Tibial nerve (tissue), 4 donors: ENCODE measurements at places on chromosomes 1 and 21.

DNA sequence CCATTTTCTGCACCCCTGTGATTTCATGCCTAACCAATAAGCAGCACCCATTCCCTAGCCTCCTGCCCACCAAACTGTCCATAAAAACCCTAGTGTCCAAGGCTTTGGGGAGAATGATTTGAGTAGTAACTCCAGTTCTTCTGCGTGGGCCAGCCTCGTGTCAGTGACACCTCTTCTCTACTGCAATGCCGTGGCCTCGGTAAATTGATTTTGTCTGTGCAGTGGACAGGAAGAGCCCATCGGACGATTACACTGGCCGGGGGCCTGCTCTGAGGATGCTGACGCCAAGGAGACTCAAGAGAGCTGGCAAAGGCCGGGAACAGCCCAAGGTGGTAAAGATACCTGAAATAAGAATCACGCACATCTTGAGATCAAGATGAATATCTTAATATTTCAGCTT lies 29.3 kb downstream of the RSPH1 start:
- H3K27ac ChIP-seq: no peak overlapping the region
- H3K27me3 ChIP-seq: no peaks in the 10 kb centered on the region
- no peaks in the 10 kb centered on the region for H3K4me1 ChIP-seq
- no peak overlapping the region for H3K4me3 ChIP-seq

- H3K36me3 ChIP-seq: no peaks in the 10 kb centered on the region
- no peak for DNase-seq
- H3K4me1 ChIP-seq: no peaks in the 10 kb centered on the region
- H3K27me3 ChIP-seq: no peaks in the 10 kb centered on the region
Measured at GRCh38 chr1:5565281-5566125, 426.7 kb downstream of the NPHP4 start.

GRCh38 chr1:93304716-93305138 lies 41.0 kb upstream of the DR1 start:
- H3K4me3 ChIP-seq: no peak overlapping the region
- H3K4me1 ChIP-seq: no peaks in the 10 kb centered on the region
- peaks cover 45% of the 10 kb centered on the region for H3K36me3 ChIP-seq
- no peak overlapping the region for H3K27ac ChIP-seq

GRCh38 chr1:42739753-42740700 lies at the start of gene CLDN19:
Gene CLDN19, minus strand, starts transcription at chr1:42740236. Its CDS starts 173 bp downstream, at chr1:42740063.
- peak within 1 kb of the TSS; percentile 33 for H3K4me3 ChIP-seq
- H3K36me3 ChIP-seq: no peaks in the 10 kb centered on the region
- peaks cover 62% of the 10 kb centered on the region for H3K4me1 ChIP-seq

GRCh38 chr21:43965911-43966585 lies 46.1 kb upstream of the TRAPPC10 start:
- no peak for DNase-seq
- H3K4me3 ChIP-seq: no peak overlapping the region
- no peaks in the 10 kb centered on the region for H3K27me3 ChIP-seq
- H3K36me3 ChIP-seq: peaks cover 18% of the 10 kb centered on the region
- no peak overlapping the region for H3K27ac ChIP-seq
- H3K4me1 ChIP-seq: no peaks in the 10 kb centered on the region

DNA sequence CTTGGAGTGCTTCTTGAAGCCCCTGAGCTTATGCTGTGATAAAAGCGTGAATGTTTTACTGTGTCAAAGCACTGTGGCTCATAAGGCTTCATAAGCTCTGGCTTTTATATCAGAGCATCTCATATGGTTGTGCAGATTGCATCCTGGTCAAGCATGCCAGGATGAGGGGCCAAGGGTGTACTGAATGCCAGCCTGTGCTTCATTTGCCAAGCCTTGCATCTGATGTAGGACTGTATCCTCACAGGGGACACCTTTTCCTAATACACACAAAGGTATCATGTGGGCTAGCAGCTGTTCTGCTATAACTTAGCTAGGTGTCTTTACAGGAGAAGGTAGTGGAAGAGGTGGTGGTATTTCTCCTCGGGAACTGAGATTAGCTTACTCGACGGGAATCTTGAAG lies 134.7 kb downstream of the ST6GALNAC3 start:
- no peaks in the 10 kb centered on the region for H3K4me1 ChIP-seq
- H3K4me3 ChIP-seq: no peak overlapping the region
- no peaks in the 10 kb centered on the region for H3K36me3 ChIP-seq
- no peaks in the 10 kb centered on the region for H3K27me3 ChIP-seq
- DNase-seq: no peak

GRCh38 chr1:228267962-228268880 lies 60.4 kb downstream of the OBSCN start:
- no peaks in the 10 kb centered on the region for H3K4me1 ChIP-seq
- no peak overlapping the region for H3K4me3 ChIP-seq
- no peak for DNase-seq
- no peaks in the 10 kb centered on the region for H3K36me3 ChIP-seq

DNA sequence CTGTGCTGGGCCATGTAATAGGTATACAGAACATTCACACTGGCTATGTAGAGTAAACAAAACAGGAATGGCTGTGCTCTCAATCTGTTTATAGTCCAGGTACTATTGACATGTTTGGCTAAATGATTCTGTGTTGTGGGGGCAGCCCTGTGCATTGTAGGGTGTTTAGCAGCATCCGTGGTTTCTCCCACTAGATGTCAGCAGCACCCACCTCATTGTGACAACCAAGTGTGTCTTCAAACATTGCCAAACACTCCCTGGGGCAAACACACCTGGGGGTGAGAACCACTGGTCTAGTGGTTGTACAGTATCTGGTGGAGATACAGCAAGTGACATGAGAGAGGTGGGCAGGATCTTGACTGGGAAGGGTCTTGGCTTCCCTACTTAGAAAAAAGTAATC lies 80.4 kb upstream of the SPATA6 start:
- no peak overlapping the region for H3K27ac ChIP-seq
- H3K36me3 ChIP-seq: no peaks in the 10 kb centered on the region
- H3K4me3 ChIP-seq: no peak overlapping the region

DNA sequence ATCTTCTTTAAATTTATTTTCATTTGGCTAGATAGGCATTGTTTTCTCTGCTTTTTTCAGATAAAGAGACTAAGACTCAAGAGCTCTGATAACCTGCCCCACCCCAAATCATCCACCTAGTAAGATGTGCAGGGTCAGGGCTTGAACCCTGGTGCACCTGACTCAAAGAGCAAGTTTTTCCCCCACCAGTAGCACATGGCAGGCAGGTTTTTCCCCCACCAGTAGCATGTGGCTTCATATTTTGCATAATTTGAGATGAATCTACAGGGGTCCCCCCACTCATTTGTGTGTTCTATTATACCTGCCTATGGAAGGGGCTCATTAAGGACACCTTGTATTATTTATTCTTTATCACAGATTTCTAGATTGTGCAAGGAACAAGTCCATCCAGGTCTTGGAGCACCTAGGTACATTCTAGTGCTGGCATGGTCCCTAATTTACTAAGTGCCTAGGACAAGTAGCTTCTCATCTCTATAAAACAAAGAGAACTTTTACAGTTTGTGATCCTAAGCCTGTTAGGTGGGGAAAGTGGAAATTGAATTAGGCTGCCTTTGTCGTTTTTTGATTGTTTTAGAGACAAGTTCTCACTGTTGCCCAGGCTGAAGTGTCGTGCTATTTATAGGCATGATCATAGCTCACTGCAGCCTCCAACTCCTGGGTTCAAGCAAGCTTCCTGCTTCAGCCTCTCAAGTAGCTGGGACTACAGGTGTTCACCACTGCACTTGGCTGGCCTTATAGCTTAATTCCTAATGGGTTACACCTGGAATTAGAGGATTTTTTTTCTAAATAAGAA lies 13.2 kb upstream of the CTSE start:
- H3K4me1 ChIP-seq: no peaks in the 10 kb centered on the region
- H3K4me3 ChIP-seq: no peak overlapping the region
- no peaks in the 10 kb centered on the region for H3K27me3 ChIP-seq
- H3K27ac ChIP-seq: peak overlapping the region; percentile 40
- DNase-seq: no peak
- no peaks in the 10 kb centered on the region for H3K36me3 ChIP-seq

GRCh38 chr1:190616235-190616634 lies 138.6 kb upstream of the BRINP3 start:
- no peaks in the 10 kb centered on the region for H3K27me3 ChIP-seq
- H3K4me1 ChIP-seq: no peaks in the 10 kb centered on the region
- H3K4me3 ChIP-seq: no peak overlapping the region
- no peak overlapping the region for H3K27ac ChIP-seq

GRCh38 chr1:22341791-22342605 lies 109.7 kb upstream of the ZBTB40 start:
- no peaks in the 10 kb centered on the region for H3K36me3 ChIP-seq
- no peak for DNase-seq
- H3K27ac ChIP-seq: no peak overlapping the region
- peaks cover 35% of the 10 kb centered on the region for H3K27me3 ChIP-seq

DNA sequence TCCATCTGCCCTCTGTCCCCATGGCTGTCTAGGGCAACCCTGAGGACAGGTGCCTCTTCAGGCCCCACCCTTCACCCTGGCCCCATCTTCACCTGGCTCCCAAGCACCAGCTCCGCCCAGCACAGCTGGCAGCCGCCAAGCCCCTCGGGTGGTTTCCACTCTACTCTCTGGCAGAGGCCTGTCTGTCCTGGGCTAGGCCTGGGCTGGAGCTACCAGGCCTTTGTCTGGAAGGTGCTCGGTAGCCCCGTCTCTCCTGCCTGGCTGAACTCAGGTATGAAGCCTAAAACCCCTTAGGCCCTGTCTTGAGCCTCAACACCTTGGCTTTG lies 17.4 kb downstream of the SDC3 start:
- peak overlapping the region; percentile 10 for H3K27ac ChIP-seq
- no peak overlapping the region for H3K4me3 ChIP-seq
- no peaks in the 10 kb centered on the region for H3K36me3 ChIP-seq
- DNase-seq: no peak
- no peaks in the 10 kb centered on the region for H3K27me3 ChIP-seq

DNA sequence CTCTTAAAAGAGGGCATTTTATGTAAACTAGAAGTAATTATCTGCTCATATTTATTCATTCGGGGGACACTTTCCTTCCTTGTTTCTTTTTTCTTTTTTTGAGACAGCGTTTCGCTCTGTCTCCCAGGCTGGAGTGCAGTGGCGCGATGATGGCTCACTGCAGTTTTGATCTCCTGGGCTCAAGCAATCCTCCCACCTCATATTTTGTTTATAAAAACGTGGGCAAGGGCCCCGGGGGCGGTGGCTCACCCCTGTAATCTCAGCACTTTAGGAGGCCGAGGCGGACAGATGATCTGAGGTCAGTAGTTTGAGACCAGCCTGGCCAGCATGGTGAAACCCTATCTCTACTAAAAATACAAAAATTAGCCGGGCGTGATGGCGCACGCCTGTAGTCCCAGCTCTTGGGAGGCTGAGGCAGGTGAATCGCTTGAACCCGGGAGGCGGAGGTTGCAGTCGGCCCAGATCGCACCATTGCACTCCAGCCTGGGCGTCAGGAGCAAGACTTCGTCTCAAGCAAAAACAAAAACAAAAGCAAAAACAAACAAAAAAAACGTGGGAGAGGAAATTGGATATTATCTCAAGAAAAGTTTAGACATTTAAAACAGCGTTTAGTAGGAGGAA lies 926 bp upstream of the DFFA start:
- H3K27me3 ChIP-seq: no peaks in the 10 kb centered on the region
- H3K4me1 ChIP-seq: peaks cover 9% of the 10 kb centered on the region

DNA sequence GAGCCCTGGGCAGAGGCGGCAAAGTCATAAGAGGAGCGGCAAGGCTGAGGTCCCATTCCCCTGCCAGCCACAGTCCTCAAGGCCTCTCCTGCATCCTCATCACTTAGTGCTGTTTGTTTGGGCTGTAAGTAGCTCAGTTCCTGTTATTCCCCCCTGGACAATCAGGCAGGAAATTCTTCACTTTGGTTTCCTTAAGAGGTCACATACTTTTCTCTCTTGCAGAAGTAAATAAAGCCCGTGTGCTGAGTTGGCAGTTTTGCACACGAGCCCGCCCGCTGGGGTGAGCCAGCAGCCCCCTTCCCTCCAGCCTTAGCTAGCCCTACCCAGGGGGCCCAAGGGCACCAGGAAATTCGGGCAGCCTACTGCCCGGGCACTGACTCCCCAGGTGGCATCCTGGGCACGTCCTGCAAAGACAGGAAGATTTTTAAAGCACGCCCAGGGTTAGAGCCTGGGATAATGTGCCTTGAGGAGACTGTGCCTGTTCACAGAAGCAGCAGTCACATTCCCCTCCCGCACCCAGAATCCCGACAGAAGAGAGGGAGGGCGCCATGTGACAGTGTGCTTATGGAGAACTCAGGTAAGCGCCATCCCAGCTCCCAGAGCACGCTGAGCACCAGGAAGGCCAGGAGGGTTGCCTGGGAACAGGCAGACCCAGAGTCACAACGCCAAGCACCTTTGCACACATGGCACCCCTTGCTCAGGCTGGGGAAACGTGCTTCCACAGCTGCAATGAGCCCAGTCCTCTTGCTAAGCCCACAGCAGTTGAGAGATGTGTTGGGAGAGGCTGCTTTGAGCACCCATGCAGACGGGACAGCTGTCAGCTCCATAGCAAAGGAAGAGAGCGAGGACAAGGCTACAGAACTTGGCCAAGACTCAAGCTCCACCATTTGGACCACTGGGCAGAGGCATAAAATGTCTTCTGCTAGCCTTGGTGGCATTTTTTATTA lies 144.5 kb upstream of the TMEM51 start:
- no peaks in the 10 kb centered on the region for H3K27me3 ChIP-seq
- DNase-seq: no peak
- H3K36me3 ChIP-seq: no peaks in the 10 kb centered on the region
- H3K27ac ChIP-seq: peak overlapping the region; percentile 42
- peaks cover 5% of the 10 kb centered on the region for H3K4me1 ChIP-seq
- H3K4me3 ChIP-seq: no peak overlapping the region

- no peaks in the 10 kb centered on the region for H3K27me3 ChIP-seq
- no peaks in the 10 kb centered on the region for H3K4me1 ChIP-seq
- no peak overlapping the region for H3K4me3 ChIP-seq
Measured at GRCh38 chr1:149997585-149998262, 12.8 kb downstream of the OTUD7B start.

DNA sequence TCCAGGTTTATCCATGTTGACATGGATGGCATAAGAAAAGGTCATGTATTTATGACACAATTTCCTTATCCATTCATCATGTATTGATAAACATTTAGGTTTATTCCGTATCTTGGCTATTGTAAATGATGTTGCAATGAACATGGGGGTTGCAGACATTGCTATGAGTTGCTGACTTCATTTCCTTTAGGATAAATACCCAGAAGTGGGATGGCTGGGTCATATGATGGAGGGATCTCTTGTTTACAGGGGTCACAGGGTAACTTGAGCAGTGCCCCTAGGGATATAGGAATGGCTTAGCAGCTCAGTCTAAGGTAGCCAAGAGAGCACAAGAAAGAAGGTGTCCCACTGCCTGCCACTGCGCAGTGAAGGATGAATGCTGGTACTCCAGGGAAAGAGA lies 229.6 kb upstream of the COA6 start:
- H3K36me3 ChIP-seq: no peaks in the 10 kb centered on the region
- no peak overlapping the region for H3K27ac ChIP-seq
- no peak for DNase-seq
- no peaks in the 10 kb centered on the region for H3K27me3 ChIP-seq

GRCh38 chr1:217076902-217077301 lies 353.7 kb upstream of the ESRRG start:
- no peak for DNase-seq
- no peaks in the 10 kb centered on the region for H3K4me1 ChIP-seq
- no peaks in the 10 kb centered on the region for H3K27me3 ChIP-seq
- no peak overlapping the region for H3K27ac ChIP-seq
- H3K36me3 ChIP-seq: no peaks in the 10 kb centered on the region
- H3K4me3 ChIP-seq: no peak overlapping the region

GRCh38 chr1:95506736-95507414 lies 272.9 kb downstream of the RWDD3 start:
- H3K36me3 ChIP-seq: no peaks in the 10 kb centered on the region
- H3K27me3 ChIP-seq: no peaks in the 10 kb centered on the region
- no peak overlapping the region for H3K27ac ChIP-seq
- no peaks in the 10 kb centered on the region for H3K4me1 ChIP-seq
